Colonic mucosa (tissue), 4 donors: ENCODE measurements at places on chromosomes 6 and 20.

- DNase-seq = no peak
Measured at GRCh38 chr6:80690551-80691131, 584.2 kb downstream of the BCKDHB start.

DNA sequence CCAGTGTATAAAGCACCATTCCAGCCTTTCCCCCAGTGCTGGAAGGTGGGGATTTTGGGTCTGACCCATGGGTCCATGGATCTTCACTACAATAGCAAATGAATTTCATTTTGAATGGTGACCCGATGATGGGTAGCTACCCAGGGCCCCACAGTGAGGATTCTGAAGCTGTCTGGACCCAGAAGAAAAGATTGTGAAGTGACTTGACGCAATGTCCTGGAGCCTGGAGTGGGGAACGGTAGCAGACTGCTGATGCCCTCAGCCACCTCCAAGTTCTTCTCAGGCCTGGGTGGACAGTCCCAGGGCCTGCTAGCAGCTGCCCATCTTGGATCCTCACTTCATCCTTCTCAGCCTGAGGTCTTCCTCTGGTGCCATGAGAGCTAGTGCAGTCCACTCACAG, 23.4 kb upstream of the SLC32A1 start:
- DNase-seq = no peak

DNA sequence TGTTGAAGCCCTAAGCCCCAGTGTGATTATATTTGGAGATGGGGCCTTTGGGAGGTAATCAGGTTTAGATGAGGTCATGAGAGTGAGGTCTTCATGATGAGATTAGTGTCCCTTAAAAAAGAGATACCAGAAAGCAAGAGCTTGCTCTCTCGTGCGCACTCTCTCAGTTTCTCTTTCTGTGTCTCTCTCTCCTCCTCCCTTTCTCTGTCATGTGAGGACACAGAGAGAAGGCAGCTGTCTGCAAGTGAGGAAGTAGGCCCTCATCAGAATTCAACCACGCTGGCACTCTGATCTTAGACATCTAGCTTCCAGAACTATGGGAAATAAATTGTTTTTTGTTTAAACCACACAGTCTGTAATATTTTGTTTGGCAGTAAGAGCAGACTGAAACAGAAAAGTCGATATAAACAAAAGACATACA, 180.5 kb downstream of the IBTK start:
- DNase-seq = no peak

DNA sequence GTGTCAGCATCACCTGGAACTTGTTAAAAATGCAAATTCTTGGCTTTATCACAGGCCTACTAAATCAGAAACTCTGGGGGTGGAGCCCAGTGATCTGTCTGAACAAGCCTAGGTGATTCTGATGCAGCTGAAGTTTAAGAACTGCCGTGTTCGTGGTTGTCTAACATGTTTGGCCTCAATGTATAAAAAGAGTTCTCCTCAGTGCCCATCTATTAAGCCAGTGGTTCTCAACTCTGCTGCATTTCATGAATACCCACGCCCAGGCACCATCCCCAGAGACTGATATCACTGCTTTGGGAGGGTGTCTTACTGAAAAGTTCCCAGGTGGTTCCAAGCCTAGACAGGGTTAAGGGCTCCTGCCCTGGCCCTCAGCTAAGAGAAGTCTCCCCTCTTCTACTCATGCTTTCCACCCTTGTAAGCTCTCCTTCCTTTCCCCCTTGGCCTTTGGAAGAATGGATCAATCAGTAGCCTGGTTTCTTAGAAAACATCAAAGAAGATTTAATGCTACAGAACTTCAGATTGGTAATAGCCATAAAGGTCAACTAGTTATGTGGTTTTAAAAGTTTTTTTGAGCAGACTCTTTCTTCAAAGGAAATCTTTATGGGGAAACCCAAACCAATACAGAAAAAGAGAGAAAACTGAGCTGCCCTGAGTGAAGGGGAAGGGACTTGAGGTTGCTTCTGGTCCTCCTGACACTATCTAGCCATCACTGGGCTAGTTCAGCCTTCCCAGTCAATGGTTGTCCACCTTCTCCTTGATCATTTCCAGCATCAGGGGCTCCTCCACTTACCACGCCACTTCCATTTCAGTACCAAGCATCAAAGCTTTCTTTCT, 38.9 kb upstream of the TNFAIP3 start:
- no peak for DNase-seq

DNA sequence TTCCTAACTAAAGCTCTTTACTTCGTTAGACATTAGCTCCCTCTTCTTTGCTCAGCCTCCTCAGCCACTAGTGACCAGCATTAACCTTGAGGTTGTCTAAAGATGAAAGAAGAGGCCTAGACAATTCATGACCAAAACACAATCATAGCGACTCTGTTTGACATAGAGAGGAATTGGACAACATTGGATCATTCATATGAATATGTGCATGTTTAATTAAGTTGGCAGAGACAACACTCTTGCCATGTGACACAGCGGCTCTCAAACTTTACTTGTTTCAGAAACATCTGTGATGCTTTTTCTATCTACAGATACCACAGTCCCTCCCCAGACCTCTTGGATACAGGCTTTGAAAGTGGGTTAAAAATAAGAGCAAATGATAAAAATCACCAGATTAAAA, 81.7 kb downstream of the LINC00237 start:
- no peak for DNase-seq

DNA sequence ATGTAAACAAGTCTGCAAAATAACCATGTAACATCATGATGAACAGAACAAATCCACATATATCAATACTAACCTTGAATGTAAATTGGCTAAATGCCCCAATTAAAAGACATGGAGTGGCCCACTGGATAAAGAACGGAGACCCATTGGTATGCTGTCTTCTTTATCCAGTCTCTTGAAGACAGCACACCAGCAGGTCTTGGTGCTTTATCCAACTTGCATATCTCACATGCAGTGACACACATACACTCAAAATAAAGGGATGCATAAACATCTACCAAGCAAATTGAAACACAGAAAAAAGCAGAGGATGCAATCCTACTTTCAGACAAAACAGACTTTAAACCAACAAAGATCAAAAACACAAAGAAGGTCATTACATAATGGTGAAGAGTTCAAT, 30.3 kb upstream of the EPB41L2 start:
- no peak for DNase-seq

DNA sequence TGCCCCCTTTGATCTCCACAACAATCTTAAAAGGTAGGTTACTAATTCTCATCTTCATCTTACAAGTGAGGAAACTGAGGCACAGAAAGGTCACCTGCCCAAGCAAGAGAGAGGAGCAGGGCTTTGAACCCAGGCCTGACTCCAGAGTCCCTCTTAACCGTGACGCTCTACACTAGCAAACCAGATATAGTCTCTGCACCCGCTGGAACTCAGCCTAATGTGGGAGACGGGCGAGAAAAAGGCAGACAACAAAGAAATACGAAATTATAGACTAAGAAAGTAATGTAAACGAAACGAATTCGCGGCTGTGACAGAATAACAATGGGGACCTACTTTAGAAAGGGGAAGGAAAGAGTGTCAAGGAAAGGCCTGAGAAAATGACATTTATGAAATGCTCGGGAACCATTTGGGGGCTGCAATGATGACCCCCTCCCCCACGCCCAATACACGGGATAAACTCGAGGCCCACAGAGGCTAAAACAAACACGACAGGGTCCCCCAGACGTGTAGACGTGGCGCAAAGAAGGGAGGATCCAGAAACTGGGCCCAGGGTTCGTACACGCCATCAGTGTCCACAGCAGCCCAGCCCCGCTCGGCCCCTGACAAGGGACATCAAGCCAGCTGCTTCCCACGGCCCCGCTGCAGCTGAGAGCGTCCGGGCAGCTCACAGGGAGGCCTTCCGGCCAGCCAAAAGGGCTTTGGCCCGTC, 637 bp downstream of the TRPC4AP start:
- DNase-seq = peak; percentile 29

GRCh38 chr20:11395581-11395980, 522.1 kb upstream of the BTBD3 start:
- DNase-seq = no peak

DNA sequence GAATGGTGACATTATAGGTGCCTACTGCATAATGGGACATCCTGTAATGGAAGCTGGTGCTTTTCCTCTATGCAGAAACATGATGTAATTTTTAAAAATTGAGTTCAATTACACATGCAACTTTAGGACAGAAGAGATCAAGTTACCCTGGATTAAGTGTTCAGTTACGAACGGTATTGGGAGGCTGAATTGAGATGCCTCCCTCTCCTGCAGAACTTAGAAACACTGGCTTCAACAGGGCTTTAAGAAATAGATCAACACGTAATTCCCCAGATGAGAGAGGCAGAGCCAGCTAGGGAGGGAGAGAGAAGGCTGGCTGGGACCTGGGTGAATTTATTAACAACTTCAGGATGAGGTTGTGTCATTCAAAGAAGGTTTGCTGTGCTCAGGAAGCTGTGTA, 232.8 kb downstream of the CDH26 start:
- no peak for DNase-seq

- no peak for DNase-seq
Measured at GRCh38 chr20:14879839-14880238, 542.4 kb upstream of the FLRT3 start.

GRCh38 chr6:125552819-125553218, 196.6 kb upstream of the HEY2 start:
- DNase-seq = no peak

GRCh38 chr20:63955827-63956663, at the start of gene UCKL1:
Gene UCKL1 (minus strand): TSS chr20:63956416. CDS start chr20:63956372, 44 bp downstream.
- DNase-seq = peak; percentile 91

- DNase-seq = no peak
Measured at GRCh38 chr6:13433709-13434121, 53.7 kb downstream of the GFOD1 start.

- DNase-seq = peak; percentile 45
Measured at GRCh38 chr6:27866357-27867050, 45.7 kb downstream of the OR2B2 start.

GRCh38 chr6:118893064-118893806, 717 bp upstream of the ASF1A start:
- DNase-seq = peak; percentile 45

- no peak for DNase-seq
Measured at GRCh38 chr20:8994045-8994444, 74.8 kb upstream of the PLCB4 start.

GRCh38 chr6:161961796-161962195, 687.9 kb upstream of the AGPAT4 start:
- DNase-seq = no peak

GRCh38 chr20:62369815-62370114, 2.7 kb upstream of the LAMA5 start:
- no peak for DNase-seq

DNA sequence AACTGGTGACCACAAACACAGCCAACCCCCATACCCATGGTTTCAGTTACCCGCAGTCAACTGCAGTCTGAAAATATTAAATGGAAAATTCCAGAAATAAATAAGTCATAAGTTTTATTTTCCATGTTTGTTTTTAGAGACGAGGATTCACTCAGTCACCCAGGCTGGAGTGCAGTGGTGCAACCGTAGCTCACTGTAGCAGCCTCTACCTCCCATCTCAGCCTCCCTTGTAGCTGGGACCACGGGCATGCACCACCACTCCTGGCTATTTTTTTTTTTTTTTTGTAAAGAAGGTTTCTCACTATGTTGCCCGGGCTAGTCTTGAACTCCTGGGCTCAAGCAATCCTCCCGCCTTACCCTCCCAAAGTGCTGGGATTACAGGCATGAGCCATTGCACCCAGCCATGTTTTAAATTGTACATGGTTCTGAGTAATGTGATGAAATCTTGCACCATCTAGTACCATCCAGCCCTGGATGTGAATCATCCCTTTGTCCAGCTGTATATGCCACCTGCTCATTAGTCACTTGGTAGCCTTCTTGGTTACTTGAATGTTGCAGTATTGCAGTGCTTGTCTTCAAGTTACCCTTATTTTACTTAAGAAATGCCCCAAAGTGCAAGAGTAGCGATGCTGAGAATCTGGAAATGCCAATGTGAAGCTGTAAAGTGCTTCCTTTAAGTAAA, 14.5 kb downstream of the CSNK2A1 start:
- DNase-seq = no peak

DNA sequence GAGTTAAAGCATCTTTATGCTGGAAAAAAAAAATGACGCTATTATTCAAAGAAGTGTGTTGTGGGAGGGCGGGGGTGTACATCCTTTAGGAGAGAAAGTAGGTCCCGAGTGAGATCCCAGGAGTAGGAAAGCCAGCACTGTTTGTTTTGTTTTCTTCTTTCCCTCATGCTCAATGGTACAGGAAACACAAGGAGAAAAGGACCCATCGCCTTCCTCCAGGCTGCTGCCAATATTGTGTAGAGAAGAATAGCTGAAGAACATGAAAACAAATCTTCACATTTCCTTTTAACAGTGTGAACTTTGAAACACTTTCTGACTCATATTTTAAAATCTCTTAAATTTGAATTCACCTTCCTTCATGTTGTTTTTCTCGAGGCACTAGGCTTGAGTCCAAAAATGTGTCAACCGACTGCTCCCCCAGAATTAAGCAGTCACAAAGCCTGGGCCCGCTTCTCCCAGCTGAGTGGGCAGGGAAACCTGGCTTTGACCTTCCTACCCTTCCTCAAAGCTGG, 22.3 kb downstream of the PPP1R16B start:
- DNase-seq = no peak

- no peak for DNase-seq
Measured at GRCh38 chr20:53828088-53828681, 234.5 kb upstream of the ZNF217 start.

GRCh38 chr6:78623554-78623953, 243.8 kb upstream of the IRAK1BP1 start:
- no peak for DNase-seq

- DNase-seq = no peak
Measured at GRCh38 chr6:131948692-131949619, 2.2 kb downstream of the CCN2 start.

DNA sequence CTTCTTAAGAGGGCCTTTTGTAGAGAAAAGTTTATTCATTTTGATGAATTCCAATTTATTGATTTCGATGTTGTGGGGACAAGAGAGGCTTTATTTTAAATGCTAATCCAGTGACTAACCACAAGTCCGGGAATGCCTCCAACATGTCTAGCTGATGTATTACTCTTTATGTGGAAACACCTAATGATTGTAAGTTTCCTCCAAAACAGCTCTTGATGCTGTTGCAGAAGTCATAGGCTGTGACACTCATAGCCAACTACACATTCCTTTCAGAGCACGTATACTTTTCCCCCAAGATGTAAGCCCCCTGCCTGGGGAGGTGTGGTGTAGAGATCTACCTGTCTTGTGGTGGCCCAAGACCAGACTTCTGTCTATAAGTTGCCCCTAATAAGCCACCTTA, 61.3 kb upstream of the RNF24 start:
- DNase-seq = no peak

GRCh38 chr6:148709577-148709976, 37.3 kb upstream of the UST start:
- DNase-seq = no peak

DNA sequence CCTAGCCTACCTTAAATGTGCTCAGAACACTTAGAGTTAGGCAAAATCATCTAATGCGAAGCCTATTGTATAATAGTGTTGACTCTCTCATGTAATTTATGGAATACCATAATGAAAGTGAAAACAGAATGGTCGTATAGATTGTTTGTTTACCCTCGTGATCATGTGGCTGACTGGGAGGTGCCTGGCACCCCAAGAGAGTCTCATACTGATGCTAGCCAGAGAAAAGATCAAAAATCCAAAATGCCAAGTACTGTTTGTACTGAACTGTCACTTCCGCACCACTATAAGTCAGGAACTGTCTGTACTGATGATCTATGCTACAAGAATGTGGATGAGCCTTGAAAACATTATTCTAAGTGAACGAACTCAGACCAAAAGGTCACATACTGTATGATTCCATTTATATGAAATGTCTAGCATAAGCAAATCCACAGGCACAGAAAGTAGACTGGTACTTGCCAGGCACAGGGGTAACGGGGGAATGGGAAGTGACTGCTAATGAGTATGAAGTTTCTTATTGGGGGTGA, 22.4 kb downstream of the ZMYND8 start:
- no peak for DNase-seq
